ENCODE measurements at places on chromosomes 2 and 18. TPM values are rescaled to one million over a fixed set of nuclear protein-coding genes. Genes with fewer than 3 reads are reported as not detected.

- no peak overlapping the region for H3K27ac ChIP-seq
- no peak for DNase-seq
- H3K27me3 ChIP-seq, result no peaks in the 10 kb centered on the region
- no peaks in the 10 kb centered on the region for H3K36me3 ChIP-seq
Measured at GRCh38 chr2:188328419-188328818, 36.7 kb downstream of the GULP1 start.

DNA sequence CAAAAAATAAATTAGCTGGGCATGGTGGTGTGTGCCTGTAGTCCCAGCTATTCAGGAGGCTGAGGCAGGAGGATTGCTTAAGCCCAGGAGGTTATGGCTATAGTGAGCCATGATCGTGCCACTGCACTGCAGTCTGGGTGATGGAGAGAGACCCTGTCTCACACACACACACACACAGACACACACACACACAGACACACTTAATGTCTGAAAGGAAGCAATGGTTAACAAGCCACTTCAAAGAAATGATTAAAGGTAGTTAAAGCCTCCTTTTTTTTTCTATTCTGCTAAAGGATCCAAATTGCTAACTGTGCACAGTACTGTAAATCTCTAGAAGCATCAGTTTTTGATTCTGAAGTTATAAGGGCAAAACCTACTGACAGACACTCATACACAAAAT is 211.1 kb downstream of the TMEM163 start:
- DNase-seq, result no peak
- no peaks in the 10 kb centered on the region for H3K36me3 ChIP-seq
- H3K4me3 ChIP-seq, result no peak overlapping the region
- no peak overlapping the region for H3K27ac ChIP-seq

DNA sequence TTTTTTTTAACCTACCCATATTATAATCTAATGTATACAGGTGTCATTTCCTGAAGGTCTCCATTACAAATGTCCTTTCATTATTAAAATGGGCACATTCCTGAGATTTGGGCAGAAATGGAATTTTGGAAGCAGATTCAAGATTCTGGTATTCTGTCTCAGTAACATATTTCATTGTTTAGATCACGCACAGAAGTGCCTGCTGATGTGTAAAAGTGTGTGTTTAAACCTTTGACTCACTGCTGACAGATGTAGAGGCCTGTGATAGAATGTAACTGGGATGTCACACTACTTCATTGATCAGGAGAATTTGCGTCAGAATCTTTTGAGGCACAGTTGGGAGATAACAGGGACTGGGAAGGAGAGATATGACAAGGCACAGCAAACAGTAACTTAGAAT is 276.8 kb upstream of the EPAS1 start:
- H3K36me3 ChIP-seq, result no peaks in the 10 kb centered on the region
- peaks cover 3% of the 10 kb centered on the region for H3K4me1 ChIP-seq
- H3K4me3 ChIP-seq, result no peak overlapping the region
- DNase-seq, result no peak
- H3K27ac ChIP-seq, result no peak overlapping the region

GRCh38 chr2:233075141-233075965 is 15.2 kb downstream of the INPP5D start:
- no peak overlapping the region for H3K4me3 ChIP-seq
- H3K4me1 ChIP-seq, result no peaks in the 10 kb centered on the region
- H3K36me3 ChIP-seq, result no peaks in the 10 kb centered on the region
- no peak for DNase-seq

DNA sequence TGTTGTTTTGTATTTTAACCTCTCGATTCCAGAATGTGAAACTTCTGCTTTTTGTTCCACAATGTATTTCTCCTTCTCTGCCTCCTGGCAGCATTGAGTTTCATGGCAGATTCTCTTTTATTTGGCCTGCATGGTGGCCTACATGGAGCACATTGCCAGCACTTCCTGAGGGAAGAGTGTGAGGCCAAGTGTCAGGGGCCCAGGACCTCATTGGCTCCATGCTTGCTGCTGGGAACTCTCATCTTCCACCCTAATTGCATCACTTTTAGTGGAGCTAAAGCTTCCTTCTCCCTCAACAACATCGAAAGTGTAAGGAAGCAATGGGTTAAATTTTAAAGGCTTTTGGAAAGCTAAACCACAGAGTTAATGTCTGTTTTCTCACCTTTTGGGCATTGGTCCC is 9.5 kb downstream of the TRIB2 start:
- no peak for DNase-seq
- no peak overlapping the region for H3K4me3 ChIP-seq
- H3K27me3 ChIP-seq, result no peaks in the 10 kb centered on the region
- no peak overlapping the region for H3K27ac ChIP-seq
- H3K4me1 ChIP-seq, result peaks cover 68% of the 10 kb centered on the region

DNA sequence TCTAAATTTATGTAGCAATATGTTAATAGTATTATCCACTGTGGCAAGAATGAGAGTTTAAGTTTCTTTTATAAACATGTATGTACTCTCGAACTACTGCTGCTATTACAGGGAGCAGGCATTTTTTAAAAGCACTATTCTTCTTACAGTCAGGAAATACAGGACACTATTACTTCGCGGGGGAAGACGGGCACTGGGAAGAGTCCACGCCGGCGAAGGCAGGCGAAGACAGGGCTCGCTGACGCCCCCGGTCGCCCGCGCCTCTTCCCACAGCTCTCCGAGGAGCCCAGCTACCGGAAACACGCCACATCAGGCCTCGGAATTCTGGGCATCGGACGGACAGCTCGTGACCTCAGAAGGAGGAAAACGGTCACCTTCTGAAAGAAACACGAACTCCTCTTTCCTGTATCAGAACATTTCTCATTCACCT is 90.2 kb downstream of the FAM161A start:
- DNase-seq, result no peak
- H3K27ac ChIP-seq, result peak overlapping the region; percentile 99
- H3K36me3 ChIP-seq, result no peaks in the 10 kb centered on the region
- no peaks in the 10 kb centered on the region for H3K27me3 ChIP-seq
- peak overlapping the region; percentile 93 for H3K4me3 ChIP-seq

Gene OSBPL1A
- 53.7 TPM for total RNA-seq

Gene SKOR2
- not detected for total RNA-seq

Gene POTEE
- total RNA-seq, result not detected

Data from thoracic aorta (tissue), 2 donors.